NCI-H2081 (cell line): ENCODE measurements at places on chromosomes 6 and 20.

- no peak for DNase-seq
These were observed 24.4 kb downstream of the EFCAB8 start for GRCh38 chr20:32883081-32883480.

- DNase-seq: no peak
These were observed 248.4 kb upstream of the IRAK1BP1 start for GRCh38 chr6:78618970-78619369.

DNA sequence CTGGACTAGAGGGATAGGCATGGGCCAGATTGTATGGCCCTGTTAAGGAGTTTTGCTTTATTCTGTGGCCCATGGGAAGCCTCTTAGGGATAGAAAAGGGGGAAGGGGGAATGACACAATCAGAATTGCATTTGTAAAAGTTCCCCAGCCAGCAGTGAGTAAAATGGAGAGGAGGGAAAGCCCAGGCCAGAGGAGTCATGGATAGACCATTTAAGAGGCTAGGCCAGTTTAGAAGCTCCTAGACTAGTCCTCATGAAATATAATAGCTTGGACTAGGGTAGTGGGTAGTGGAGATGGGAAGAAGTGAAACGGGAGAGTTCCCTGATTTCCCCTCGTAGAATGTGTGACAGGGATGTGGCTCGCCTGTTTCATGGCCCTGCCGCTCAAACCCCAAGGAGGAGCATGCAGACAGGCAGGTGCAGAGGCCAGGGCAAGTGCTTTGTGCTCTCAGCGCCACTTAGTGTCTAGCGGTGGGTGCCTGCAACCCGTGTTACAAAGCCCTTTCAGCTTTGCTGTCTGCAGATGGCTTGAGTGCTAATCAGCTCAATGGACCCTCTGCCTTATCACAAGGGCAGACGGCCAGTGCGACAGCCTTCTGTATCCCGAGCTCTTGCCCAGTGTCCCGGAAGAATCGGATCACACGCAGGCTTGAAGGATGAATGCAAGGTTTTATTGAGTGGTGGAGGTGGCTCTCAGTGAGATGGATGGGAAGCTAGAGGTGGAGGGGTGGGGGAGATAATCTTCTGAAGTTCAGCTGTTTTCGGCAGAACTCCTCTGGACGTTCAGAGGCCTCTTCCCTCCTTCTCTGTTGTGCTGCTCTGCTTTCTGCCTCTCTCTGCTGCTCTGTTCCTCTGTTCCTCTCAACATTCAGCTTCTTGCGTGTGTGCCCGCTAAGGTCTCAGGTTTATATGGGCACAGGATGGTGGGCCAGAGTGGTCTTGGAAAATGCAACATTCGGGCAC, 141.1 kb downstream of the CEP57L1 start:
- no peak for DNase-seq

DNA sequence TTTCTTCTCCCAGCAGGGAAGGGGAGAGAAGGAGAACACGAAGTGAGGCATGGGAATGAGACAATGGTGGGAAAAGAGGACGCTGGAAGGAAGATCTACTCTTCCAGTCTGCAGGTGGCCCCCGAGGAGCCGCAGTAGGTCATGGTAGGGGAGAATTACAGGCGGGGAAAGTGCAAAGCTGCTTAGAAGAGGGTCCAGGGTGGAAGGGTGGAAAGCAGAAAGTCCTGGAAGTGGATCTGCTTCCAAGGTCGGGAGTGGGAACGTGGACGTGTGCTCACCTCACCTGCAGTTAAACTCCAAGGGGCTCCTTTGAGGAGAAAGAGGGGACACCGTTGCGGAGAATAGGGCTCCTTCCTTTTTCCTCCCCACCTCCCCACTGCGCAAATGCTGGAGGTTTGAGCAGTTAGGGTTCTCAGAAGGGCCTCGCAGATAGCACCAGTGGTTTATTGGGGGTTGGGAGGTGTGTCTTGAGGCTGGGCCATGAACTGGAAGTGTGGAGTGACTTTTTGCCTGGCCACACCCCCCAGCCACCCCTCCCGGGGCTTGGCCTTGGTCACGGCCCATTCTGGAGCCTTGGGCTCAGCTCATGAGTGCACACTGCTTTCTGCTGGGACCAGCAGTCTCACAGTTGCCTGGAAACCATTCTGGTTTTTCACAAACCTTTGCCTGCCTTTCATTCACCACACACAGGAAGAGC, 100.4 kb upstream of the MLN start:
- DNase-seq: no peak

- DNase-seq: no peak
These were observed 586.2 kb upstream of the CITED2 start for GRCh38 chr6:139960671-139961070.

GRCh38 chr6:37399131-37399530, 33.9 kb upstream of the CMTR1 start:
- no peak for DNase-seq

DNA sequence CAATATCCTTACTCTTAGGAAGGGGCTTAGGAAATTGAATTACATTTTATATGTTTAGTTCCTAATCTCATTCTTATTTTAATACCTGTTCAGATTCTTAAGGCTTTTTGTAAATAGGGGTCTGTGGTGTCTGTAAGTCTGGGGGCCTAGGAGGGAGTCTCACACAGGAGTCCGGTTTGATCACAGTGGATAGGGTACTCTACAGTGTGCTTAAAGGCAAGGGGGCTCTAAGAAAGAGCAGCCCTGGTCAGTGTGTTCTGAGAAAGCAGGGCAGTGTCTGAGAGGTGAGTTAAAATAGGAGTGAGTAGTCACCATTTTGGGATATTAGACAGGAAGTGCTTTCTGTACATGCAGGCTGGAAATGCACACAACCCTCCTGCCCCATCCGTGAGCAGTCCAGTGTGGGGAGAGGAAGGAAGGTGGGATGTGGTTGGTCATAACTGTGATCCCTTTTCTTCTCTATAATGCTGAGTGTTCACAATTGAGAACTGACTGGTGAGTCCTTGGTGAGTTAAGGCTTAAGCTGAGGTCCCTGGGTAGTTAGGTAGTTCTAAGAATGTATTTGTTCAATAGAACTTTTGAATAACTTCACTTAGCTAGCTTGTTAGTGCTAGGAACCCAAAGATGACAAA, 50.0 kb downstream of the CDKAL1 start:
- peak; percentile 25 for DNase-seq

GRCh38 chr6:4268171-4268570, 132.8 kb upstream of the ECI2 start:
- no peak for DNase-seq

DNA sequence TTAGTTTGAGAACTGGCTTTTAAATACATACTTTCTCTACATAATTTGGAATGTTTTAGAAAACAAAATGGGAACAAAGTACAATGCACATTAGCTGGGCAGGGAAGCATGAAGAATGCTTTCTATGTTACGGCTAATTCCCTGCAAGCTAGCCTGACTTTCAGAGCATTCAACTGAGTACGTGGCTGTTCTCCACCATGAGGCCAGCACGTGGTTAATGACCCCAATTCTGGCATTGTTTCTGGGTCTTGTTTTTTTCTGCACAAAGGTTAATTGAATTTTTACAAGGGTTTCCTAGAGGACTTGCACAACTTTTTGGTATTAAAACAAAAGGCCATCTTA, 208.6 kb upstream of the AGPAT4 start:
- no peak for DNase-seq

GRCh38 chr6:106488494-106489370, 128.2 kb downstream of the CRYBG1 start:
- DNase-seq: no peak

- no peak for DNase-seq
These were observed 93.8 kb downstream of the ATXN1 start for GRCh38 chr6:16667509-16667908.
